ENCODE measurements at places on chromosomes 4 and X.

- no peak for DNase-seq
These were observed 13.2 kb downstream of the SMPX start for GRCh38 chrX:21744721-21745120.

- DNase-seq = no peak
These were observed 303.5 kb upstream of the ARSJ start for GRCh38 chr4:114282937-114283336.

- DNase-seq = no peak
These were observed 836 bp upstream of the LNX1 start for GRCh38 chr4:53592122-53592521.

DNA sequence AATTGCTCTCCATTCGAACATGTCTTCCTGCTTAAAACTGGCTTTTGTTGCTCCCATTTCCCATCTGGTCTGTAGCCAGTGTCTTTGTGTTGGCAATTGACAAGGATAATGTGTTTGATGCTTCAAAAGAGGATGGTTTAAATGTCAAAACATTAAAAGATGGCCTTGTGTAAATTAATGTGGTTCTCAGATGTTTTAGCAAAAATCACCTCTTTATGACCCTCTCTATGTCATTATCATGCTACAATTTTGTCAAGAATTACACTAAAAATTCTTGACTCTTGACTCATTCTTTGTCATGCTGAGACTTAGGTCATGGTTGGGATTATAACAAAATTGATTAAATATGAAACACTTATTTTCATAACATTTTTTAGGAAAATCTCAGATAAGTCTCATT, 47.4 kb downstream of the TMEM131L start:
- DNase-seq = no peak

DNA sequence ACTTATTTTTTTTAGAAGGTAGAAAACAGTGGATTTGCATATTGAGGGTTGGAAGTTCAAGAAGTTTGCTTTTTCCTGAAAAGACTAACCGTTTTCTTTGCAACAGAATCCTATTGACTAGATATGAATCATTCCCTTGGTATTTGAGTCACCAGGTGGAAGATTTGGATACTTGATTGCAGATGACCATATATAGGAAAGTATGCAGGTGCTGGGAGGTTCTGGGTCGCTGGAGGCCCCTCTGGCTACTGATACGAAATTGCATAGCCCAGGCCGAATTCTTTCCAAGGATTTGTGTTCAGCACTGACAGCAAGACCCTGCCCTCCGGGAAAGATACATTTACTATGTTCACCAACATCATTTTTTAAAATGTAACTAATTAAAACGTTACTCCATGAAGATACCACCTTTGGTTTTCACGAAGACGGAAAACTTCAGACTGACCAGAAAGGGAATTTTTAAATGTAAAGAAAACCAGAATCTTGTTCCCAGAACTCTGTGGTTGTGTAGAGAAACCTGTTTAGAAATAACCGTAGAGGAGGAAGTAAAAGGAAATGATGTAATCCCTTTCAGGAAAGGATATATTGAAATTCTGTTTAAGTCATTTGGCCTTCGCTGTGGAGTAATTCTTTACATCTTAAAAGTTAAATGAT, 946 bp downstream of the ANXA3 start:
- DNase-seq = no peak

GRCh38 chr4:150849016-150849415, 166.1 kb downstream of the LRBA start:
- no peak for DNase-seq

DNA sequence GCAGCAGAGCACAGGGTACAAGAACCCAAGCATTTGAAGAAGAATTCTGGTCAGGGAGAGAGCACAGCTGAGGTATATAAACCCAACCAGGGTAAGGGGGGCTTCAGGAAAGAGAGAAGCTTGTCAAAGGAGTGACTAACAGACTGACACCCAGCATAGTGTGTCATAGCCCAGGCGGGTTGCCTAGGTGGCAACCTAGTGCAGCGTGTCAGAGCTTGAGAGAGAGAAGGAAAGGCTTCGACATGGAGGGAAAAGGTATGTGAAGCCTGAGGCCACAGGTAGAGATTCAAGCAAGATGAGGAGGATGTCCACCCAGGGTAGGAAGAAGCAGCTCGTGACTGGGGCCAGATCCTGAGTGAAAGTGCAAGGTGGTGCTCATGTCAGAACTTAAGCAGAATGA, 8.5 kb upstream of the ANTXR2 start:
- DNase-seq = no peak

DNA sequence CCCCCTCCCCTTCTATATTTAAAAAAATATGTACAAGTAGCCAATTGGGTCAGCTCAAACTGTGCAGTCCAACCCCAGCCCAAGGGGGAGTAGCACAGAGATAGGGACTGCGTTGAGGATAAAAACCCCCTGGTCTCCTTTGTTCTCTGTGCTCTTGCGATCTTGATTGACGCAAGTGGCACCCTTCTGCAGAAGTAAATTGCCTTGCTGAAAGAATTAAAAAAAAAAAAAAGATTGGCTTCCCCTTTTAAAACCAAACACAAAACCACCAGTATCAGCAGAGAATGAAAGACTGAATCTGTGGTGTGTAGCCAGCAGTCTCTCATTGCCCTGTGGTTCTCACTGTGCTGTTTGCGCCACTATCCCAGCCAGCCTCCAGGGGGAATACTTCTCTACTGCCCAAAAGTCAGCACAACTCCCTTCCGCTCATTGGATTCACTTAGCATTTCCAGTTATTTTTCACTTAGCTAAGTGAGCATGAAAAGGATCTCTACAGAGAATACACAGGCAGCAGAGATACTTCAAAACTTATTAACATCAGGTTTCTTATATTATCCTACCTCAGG, 29.7 kb downstream of the MANBA start:
- no peak for DNase-seq

GRCh38 chr4:163384926-163385325, 41.2 kb downstream of the NPY5R start:
- no peak for DNase-seq

DNA sequence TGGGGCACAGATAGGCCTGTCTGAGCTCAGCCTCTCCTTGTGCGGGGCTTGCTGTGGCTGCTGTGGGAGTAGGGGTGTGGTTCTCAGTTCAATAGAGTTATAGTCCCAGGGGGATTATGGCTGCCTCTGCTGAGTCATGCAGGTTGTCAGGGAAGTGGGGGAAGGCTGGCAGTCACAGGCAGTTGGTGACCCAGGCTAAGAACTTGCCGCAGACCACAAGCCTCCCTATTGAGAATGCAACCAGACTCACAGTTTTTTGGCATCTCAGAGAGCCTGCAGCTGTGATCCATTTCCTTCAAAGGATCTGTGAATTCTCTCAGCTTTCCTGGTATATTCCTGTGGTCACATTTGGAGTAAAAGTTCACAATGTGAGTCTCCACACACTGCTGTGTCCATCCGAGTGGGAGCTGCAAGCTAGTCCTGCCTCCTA, 364.9 kb downstream of the ZNF674 start:
- peak; percentile 98 for DNase-seq

- DNase-seq = no peak
These were observed 117.7 kb downstream of the STOX2 start for GRCh38 chr4:184022679-184023383.

- DNase-seq = peak; percentile 18
These were observed 484.5 kb downstream of the IL1RAPL1 start for GRCh38 chrX:29071525-29072320.

DNA sequence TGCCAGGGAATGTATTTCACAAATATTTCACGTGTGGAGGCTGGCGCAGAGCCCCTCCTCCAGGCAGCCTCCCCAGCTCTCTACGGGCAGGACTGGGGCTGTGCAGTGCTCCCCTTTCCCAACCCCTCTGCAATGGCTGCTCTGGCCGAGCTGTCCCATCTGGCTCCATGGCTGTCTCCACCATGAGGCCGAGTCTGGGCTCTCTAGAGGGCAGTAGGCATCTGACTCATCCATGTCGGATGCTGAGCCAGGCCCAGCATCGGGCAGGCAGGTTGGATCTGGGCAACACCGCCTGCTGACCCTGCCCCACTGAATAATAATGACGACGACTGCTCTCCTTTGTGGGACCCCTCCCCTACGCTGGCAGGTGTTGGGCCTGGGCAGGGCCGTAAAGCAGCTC, 11.0 kb upstream of the SH3TC1 start:
- no peak for DNase-seq

DNA sequence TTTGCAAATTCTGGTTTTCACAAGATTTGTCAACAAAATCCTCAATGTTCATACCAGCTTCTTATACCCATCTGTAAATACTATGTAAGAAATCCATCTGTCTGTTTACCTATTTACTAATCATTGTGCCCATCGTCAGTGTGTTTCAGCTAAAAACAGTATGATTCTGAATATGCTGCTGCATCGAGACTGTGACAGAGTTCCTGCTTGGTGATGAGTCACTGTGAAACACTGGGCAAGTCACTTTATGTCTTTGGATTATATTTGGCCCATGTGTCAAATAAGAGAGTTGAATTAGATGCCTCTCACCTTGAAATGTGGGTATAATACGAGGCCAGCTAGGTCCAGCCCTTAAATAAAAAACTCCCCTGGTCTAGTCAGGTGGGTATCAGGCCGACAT, 79.3 kb downstream of the CBLL2 start:
- DNase-seq = peak; percentile 1
